ENCODE measurements at places on chromosomes 11 and 22.

DNA sequence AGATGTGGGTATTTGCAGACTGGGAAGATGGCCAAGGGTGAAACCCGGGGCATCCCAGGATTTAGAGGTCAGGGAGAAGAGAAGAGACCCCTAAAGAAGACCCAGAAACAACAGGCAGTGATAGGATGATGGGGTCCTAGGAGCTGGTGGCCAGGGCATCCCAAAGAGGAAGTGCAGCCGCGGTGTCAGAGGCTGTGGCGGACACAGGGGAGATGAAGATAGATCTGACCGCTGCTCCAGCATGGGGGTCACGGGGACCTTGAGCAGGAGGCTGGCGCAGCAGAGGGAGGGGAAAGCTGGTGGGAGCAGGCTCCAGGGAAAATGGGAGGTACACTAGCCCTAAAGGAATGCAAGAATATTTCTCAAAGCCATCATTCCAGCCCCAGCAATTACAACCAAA, 47.3 kb downstream of the CTTN start:
- DNase-seq, result no peak

DNA sequence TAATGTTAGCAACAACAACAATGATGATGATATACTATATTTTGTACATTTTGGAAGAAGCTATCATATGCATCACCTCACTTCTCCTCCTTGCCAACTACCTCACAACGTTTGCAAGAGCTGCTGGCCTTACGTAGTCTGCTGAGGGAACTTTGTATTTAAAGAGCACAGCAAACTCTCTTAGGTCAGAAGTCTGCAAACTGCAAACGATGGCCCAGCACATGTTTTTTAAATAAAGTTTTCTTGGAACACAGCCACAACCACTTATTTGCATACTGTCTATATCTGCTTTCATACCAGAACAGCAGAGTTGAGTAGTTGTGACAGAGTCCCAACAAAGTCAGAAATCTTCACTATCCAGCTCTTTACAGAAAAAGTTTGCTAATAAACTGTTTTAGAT, 261.7 kb downstream of the TENM4 start:
- DNase-seq, result no peak

GRCh38 chr11:1654388-1655167, 25.0 kb downstream of the KRTAP5-5 start:
- no peak for DNase-seq

GRCh38 chr22:46027211-46028105, 50.5 kb upstream of the WNT7B start:
- no peak for DNase-seq

GRCh38 chr11:67614730-67615714, 8.3 kb downstream of the NDUFV1 start:
- DNase-seq, result no peak

- no peak for DNase-seq
Measured at GRCh38 chr11:64339754-64340408, at the start of gene CCDC88B. Gene CCDC88B, plus strand, starts transcription at chr11:64340204. Its CDS starts 63 bp downstream, at chr11:64340267.

All from skeletal muscle cell (primary cell).